ENCODE measurements at places on chromosomes 3 and 15.

GRCh38 chr15:42371096-42371495, 11.8 kb downstream of the CAPN3 start:
- no peak for DNase-seq

GRCh38 chr3:37964716-37965115, 25.9 kb upstream of the VILL start:
- DNase-seq, result no peak

- no peak for DNase-seq
Observed at GRCh38 chr3:15592968-15593367, 8.4 kb downstream of the HACL1 start.

- no peak for DNase-seq
Observed at GRCh38 chr3:106913111-106913698, 464.0 kb upstream of the CCDC54 start.

DNA sequence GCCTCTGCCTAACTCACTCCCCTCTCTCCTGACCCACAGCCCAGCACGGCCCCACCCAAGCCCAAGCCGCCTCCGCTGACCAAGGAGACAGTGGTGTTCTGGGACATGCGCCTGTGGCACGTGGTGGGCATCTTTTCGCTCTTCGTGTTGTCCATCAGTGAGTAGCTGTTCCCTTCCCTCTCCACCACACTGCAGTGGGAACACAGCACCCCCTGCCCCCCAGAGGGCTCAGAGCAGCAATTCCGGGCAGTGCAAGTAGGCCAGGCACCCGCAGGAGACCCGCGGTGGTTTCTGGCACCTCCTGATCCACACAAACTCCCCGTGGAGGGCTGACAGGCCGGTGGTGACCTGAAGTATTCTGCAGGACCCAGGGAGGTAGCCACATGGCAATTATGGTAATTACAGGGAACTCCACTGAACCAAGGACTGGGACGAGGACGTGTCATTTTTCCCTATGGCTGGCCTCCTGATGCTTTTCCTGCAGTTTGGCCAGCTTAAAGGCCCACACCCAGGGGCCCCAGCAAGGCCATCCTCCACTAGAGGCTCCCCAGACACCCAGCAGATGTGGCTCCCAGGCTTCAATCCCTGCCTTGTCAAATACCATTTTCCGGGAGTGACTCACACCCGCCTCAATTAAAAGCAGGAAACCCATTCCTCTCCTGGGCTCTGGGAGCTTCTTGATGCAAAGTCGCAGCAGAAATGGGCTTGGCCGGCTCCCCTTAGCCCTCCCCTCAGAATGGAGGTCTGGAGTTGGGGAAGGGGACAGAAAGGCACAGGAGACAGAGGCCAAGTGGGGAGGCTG, 4.8 kb downstream of the TMIE start:
- no peak for DNase-seq

All from stimulated activated CD4-positive, alpha-beta T cell treated with anti-CD3 and anti-CD28 coated beads, TNF-alpha, amount 100 ng/mL, for 1 hour (primary cell).